ENCODE measurements at places on chromosomes 11 and 22. TPM values are rescaled to one million over a fixed set of nuclear protein-coding genes. Genes with fewer than 3 reads are reported as not detected.
A peak's percentile ranks its signal among the peaks of the same experiment; 100 is the strongest.

DNA sequence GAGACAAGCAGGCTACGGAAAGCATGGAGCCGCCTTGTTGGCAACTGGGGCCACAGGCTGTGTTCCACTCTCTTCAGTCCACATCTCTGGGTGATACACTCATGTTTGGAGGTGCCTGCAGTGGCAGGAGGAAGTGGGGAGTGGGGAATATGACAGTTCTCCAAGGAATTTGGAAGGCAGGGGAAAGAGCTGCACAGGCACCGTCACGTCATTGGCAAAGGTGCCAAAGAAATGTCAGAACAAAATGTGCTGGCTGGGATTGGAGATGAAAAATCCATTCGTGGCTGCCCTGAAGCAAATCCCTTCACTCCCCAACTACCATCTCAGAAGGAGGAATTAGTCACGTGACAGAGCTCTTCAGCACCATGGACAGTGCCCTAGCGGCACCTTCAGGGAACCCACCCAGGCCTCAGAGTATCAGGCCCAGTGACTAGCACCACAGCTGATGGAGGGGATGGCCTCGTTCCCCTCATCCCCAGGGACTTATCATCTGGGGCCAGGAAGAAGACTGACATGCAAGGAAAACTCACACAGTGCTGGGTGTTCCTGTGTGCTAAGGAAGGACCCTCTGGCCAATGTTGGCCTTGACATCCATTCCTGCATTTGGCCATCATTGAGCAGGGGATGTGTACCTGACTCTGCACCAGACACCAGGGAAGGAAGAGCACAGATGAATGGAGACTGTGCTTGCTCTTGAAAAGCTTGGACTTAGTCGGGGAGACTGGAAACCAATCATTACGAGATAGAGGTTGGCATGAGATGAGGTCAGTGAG, 48.5 kb upstream of the PRDM11 start:
- no peak for ATAC-seq

- ATAC-seq = peak; percentile 87
Observed at GRCh38 chr11:126293726-126294125, 10.1 kb upstream of the DCPS start.

C22orf31 gene
- not detected for total RNA-seq

SCGB1D2 gene
- total RNA-seq = not detected

C22orf42 gene
- not detected for total RNA-seq

Data from activated T-helper 17 cell treated with anti-CD3 and anti-CD28 coated beads, Interleukin-2, amount 50 U/mL, for 72 hours (primary cell).